ENCODE measurements at places on chromosomes 16 and 17. TPM values are rescaled to one million over a fixed set of nuclear protein-coding genes. Genes with fewer than 3 reads are reported as not detected.

Gene SALL1
- total RNA-seq, result 8.9 TPM

Gene HS3ST6
- total RNA-seq, result not detected

Gene RHOT2
- 23.7 TPM for total RNA-seq

Gene CORO6
- total RNA-seq, result 10.1 TPM

Gene TP53TG3F
- total RNA-seq, result not detected

Gene SCPEP1
- 50.3 TPM for total RNA-seq

Gene ACE
- 0.72 TPM for total RNA-seq

Gene SGCA
- not detected for total RNA-seq

Gene ACD
- 42.8 TPM for total RNA-seq

DNA sequence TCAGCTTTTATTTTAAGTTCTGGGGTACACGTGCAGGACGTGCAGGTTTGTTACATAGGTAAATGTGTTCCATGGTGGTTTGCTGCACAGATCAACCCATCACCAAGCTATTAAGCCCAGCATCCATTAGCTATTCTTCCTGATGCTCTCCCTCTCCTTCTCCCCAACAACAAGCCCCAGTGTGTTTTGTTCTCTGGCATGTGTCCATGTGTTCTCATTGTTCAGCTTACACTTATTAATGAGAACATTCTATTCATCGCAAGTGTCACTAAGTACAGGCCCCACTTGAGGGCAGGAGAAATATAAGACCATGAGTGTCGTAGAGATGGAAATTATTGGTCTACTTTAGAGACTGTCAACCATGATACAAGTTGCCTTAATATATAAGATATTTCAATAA is 615.1 kb downstream of the CDH8 start:
- DNase-seq, result no peak

DNA sequence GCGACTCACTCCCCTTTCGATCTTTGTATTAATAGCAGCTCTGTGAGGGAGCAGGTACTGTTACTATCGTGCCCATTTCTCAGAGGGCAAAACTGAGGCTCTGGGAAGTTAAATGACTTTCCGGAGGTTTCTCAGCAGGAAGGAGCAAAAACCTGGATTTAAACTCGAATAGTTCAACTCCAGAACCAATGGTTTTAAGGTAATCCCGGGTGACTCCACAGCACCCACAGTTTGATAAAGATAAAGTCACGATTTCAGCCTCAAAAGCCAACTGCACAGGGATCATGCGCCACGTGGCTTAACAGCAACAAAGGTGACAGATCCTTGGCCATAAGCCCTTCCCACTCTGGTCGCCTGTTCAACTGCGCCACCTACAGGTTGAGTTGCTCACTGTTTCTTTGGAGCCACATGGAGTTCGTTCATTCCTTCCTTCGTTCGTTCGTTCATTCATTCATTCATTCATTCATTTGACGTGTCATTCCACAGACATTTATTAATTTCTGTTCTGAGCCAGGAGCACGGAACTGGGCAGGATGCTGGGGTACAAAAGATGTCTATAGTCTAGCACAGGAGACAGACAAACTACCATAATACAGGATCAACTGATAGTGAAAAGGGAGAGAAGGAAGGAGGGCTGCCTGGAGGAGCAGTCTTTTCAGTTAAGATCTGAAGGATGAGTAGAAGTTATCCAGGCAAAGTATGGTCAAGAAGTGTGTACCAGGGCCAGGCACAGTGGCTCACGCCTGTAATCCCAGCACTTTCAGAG is 134.8 kb downstream of the HS3ST2 start:
- peak; percentile 44 for DNase-seq

DNA sequence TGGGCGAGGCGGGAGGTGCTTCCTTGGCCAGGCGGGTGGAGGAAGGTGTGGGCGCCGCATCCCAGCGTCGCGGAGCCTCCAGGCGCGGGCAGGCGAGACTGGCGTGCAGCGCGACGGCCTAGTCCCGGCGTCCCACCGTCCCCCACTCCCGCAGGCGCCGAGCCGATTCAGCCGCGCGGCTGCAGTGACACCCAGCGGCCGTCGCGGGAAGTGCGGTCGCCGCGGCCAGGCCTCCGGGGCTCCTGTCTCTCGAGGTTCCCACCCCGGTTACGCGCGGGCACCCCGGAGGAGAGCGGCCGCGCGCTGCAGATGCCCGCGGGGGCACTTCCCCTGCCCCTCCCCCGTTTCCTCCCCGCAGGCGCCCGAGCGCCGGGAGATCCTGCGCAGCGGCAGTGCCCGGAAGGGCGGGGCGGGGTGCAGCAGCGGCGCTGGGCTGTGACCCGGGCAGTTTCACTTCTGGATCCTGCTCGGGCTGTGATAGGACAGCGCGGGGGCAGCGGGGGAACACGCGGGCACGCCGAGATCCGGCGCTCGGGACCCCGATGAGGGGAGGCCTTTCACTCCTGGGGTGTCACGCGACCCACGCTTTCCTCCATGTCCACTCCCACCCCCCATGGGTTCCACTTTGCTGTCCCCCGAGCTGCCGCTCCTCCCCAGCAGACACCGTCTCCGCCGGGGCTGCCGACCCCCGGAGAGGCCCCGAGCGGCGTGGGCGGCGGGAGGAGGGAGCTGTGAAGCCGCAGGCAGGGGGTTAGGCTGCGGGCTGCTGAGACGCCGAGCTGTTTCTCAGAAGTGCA is 16.6 kb downstream of the GRB7 start:
- DNase-seq, result peak; percentile 80

DNA sequence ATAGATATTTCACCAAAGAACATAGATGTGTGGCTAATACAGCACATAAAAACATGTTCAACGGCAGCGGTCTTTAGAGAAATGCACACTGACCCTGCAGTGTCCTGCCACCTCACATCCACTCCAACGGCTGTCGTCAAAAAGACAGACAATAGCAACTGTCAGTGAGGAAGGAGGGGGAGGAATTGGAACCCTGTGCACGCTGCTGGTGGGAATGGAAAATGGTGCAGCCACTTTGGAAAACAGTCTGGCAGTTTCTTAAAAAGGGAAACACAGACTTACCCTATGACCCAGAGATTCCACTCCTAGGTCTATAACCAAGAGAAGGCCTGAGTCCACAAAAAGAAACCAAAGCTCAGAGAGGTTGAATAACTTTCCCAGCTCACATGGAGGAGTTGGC is 7.7 kb downstream of the CEP295NL start:
- DNase-seq, result no peak

DNA sequence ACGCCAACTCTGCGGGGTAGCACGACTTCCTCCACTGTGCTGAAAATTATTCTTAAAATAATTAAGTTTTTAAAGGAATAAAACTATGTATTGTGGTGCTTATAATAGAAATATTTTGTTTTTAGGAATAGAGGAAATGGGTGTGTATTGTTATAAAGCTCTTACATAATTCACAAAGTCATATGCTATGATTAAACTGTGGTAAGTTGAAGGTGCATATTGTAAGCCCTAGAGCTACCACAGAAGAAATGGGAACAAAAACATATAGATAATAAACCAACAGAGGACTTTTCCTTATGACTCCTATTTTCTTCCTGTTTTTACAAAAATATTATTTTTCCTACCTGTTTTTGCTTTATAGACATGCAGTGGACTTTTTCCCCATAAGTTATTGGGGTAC is 4.3 kb upstream of the SLFN11 start:
- no peak for DNase-seq

DNA sequence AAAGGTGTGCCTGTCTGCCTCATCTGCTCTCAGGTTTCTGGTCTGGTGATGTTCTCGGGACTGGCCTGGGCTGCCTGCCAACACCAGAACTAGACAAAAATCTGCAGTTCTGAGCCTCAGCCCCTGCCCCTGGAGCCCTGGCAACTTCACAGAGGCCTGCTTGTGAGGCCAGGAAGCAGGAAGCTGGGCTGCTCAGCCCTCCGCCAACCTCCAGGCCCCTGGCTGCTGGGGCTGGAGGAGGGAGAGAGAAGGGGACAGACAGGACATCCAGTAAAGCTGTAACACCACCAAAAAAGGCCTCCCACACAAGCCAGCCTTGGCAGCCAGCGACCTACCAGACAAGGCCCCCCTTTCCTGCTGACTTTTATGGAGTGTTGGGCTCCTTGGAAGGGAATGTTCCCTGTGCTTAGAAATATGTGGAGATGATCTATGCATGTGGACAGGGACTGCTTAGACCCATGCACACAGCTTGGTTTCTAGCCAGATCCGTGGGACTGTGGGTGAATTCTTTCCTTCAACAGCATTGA is 157.6 kb downstream of the XYLT1 start:
- DNase-seq, result peak; percentile 27

DNA sequence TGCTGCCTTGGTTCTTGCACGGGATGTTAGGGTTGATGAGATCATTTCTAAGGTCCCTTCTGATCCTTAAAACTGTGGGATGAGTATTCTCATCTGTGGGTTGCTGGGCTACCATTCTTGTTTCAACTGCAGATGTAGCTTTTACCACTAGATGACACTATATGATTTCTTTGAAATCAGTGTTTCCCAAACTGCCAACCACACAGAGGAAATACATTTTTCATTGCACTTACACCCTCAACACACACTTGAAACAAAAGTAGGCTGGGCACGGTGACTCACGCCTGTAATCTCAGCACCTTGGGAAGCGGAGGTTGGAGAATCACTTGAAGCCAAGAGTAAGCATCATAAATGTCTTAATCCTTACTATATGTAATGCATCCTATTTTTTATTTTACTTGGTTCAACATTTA is 15.3 kb downstream of the LCMT1 start:
- DNase-seq, result peak; percentile 79

DNA sequence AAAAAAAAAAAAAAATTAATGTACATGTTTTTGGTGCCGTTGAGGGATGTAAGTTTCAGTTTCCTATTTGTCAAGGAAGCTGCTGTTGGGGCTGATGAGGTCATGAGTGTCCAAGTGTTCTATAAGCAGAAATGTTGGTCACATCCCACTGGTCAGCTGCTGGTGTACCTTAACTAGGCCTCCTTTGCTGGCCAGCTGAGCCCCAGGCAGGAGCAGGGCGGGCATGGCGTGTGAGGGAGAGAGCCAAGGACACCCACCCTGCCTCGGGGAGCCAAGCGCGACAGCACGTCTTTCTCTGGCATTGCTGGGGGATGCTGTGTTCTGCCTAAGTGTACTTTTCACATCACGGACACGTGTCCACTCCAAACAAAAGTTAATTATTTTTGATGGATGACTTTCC is 108.1 kb upstream of the CDC42EP4 start:
- DNase-seq, result peak; percentile 25

GRCh38 chr16:66304961-66305360 is 61.5 kb upstream of the CDH5 start:
- no peak for DNase-seq

- no peak for DNase-seq
Observed at GRCh38 chr17:81440511-81441244, 45.4 kb downstream of the BAHCC1 start.

DNA sequence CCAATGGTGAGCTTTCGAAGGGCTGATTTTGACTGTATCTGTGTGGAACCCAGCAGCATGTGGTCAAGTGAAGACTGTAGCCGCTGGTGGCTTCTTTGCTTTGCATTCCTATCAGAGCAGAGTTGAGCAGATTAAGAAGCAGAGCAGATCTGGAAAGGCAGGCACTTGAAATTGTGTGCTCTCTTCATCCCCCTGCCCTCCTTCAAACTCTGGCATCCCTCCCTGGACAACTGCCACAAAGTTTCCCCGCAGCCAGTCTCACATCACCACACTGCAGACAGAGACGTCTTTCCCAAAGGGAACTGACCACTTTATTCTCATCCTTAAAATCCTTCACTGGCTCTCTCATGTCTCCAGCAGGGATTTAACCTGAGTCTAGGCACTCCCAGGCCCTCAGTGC is 237.1 kb upstream of the DYNLRB2 start:
- no peak for DNase-seq

- DNase-seq, result peak; percentile 46
Observed at GRCh38 chr16:90019543-90020259, 445 bp upstream of the DBNDD1 start.

DNA sequence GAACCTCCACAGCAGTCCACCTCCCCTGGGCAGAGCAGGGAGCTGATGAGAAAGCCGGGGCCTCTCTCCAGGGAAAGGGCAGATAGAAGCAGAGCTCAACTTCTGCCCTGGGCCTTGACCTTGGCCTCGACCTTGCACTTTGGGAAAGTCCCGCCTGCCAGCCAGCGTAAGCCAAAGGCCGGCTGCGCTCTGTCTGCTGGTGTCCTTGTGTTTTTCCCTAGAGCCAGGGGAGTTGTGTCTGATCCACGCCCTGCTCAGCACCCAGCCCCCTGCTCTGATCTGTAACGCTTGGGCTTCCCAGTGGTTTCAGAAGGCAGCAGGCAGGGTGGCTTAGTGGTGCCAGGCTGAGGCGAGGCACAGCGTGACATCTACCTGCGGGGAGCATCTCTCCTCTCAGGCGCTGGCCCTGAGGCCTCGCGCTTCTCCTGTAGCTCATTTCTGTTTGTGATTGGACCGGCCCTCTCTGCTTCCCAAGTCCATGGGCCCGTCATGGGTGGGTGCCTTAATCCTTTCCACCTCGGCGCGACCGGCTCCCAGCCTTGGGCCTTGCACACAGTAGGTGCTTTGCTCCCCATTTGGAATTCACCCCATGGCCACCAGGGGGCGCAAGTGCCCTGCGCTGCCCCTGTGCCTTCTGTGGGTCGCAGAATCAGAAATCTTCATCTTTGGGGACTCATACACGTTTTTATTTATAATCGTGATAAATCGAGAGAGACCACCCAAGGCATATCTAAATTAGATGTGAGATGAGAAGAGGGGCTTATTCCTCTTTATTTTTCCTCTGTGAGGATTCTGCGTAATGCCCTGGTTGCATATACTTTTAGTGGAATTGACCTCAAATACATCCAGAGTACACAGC is 24.2 kb downstream of the SGSH start:
- DNase-seq, result peak; percentile 4

DNA sequence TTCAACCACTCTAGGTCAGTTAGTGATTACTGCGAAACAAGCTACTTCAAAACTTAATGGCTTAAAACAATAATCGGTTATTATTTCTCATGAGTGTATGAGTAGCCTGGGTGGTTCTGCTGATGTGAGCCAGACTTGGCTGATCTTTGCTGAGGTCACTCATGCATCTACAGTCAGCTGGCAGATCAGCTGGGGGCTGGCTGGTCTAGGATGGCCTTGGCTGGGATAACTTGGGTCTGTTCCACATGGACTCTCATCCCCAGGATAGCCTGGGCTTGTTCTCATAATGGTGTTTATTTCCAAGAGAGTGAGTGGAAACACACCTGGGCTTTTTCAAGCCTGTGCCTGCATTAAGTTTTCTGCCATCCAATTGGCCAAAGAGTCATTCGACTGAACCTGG is 13.0 kb downstream of the CCDC182 start:
- DNase-seq, result no peak

GRCh38 chr16:49959552-49960277 is 65.3 kb upstream of the CNEP1R1 start:
- no peak for DNase-seq

GRCh38 chr17:42521036-42521435 is 15.0 kb upstream of the NAGLU start:
- DNase-seq, result peak; percentile 62

GRCh38 chr17:61756561-61756960 is 106.8 kb downstream of the BRIP1 start:
- DNase-seq, result no peak

DNA sequence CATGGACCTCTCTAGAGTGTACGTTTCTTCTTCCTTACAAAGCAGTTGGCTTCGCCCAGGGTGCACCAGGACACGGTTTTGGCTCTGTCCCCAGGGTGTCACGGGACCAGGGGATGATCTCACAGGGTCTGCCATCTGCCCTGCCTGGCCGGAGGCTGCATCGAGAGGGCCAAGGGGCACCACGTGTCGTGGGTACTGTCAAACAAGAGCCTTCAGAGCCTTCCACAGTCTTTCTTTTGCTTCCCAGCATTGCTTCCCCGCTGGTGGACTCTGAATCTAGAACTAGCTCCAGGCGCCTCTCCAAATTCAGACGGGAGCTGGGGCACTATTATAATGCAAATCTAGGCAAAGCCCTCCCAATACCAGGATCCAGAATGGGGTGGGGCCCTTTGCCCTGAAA is 47.9 kb downstream of the MAPT start:
- peak; percentile 45 for DNase-seq
